Activated CD8-positive, alpha-beta memory T cell treated with anti-CD3 and anti-CD28 coated beads for 1 hour (primary cell): ENCODE measurements at places on chromosomes 11 and 22.

- no peak for DNase-seq
Measured at GRCh38 chr11:20342347-20343141, 21.0 kb upstream of the HTATIP2 start.

DNA sequence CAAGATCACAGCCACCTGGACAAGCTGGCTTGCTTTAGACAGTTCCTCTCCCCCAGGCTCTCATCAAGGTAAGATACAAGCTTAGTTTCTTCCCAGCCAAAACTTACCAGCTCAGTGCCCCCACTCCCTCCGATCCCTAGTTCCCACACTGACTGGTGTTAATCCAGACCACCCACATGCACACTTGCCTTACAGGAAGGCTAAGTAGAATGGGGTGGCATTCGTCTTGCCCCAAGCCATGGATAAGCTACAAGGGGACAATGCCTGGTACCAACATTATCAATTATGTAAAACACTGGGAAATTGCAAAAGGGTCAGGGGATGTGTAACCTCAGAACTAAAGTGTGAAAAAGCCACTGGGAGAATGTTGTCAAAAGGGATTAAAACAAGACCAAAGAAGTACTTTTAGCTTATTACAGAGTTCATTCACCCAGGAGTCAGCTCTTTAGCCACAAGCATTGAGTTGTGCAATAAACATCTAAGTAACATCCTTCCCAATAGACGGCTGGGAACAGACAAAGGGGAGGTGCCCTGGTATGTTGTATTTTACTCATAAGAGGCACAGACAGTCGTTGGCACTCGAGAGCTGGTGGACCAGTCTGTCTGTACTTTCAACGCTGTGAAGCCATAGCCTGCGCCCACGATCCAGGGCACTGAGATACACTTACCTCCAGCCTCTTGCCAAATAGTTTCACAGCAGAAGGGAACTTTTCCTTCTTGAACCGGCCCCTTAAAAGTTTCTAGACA is 1.1 kb downstream of the DHCR7 start:
- DNase-seq: no peak

DNA sequence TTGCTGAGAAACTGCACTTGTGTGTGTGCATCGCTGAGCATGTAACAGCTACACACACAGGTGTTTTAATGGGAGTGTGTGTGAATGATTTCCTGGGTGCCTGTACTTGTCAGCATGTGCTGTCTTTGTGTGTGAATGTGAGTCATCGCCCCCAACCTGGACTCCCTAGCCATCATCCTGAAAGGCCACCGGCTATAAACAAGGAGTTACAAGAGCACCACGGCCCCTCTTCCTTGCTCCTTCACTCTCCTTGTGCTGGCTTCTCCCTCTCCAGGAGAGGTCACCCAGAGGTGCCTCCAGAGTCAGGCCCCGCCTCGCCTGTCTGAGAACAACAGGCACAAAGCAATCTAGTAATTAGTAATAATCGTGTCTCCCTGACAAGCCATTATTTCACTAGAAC is 419.2 kb downstream of the BUD13 start:
- DNase-seq: no peak

GRCh38 chr11:3970108-3970507 is 114.6 kb downstream of the STIM1 start:
- DNase-seq: no peak

DNA sequence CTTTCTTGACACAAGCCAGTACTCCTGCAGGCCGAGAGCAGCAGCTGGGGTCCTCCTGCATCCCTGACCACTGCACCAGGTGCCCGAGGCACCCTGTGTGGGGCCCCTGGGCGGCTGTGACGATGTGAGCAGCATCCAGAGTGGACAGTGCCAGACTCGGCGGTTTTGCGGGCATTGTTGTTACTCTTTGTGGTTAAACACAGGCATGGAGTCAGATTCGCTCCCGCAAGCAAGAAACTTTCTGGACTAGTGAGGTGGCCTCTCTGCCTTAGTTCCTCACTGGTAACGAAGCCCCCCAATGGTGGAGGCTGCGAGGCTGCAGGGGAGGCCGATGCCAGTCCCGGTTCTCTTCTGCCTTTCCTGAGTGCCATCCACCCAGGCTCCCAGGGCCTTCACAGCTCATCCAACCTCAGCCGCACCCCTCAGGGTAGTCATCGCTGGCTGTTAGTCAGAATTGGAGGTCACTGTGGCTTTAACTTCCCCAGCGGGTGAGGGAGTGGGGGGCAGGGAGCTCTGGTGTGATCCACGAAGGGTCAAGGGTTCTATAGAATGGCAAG is 3.7 kb upstream of the CLDN5 start:
- DNase-seq: no peak

DNA sequence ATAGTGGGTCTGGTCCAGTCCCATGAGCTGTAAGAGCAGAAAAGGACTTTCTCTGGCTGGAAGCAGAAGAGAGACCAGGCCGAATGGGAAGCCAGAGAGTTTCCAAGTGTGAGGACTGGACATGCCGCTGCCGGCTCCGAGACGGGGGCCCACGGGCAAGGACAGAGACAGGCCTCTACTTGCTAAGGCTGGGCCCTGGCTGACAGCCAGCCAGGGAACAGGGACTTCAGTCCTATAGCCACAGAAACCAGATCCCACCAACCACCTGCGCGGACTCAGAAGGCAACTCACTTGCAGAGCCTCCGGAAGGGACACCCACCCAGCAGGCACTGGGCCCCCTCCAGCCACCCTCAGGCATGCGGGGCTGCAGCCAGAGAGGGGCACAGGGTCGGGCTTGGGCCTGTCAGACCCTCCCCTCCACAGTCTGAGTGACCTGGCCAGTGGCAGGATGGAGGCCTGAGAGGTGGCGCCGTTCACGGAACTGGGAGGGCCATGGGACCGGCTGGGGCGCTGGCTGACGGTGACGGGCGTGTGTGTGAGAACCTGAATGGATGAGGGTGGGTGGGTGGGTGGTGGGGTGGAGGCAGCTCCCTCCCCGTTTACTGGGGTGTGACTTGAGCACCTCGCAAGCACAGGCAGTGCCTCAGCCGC is 47.8 kb upstream of the A4GALT start:
- no peak for DNase-seq

DNA sequence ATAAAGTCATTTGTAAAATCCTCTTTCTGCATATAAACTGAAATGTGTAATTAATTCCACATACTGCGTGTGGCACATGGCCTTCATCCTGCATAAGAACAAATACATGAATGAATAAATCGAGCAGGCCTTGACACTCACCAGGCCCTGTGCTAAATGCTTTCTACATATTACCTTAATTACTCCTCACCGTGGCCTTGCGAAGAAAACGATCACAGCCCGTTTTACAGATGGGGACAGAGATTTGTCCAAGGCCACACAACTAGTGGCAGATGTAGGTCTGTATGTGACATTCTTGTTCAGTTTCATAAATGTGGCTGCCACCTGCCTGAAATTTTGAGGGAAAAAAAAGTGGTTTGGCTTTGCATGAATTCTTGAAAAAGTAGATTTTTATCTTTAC is 5.8 kb upstream of the CCND1 start:
- DNase-seq: no peak

GRCh38 chr11:64316672-64317324 is 561 bp downstream of the TRMT112 start:
- no peak for DNase-seq

DNA sequence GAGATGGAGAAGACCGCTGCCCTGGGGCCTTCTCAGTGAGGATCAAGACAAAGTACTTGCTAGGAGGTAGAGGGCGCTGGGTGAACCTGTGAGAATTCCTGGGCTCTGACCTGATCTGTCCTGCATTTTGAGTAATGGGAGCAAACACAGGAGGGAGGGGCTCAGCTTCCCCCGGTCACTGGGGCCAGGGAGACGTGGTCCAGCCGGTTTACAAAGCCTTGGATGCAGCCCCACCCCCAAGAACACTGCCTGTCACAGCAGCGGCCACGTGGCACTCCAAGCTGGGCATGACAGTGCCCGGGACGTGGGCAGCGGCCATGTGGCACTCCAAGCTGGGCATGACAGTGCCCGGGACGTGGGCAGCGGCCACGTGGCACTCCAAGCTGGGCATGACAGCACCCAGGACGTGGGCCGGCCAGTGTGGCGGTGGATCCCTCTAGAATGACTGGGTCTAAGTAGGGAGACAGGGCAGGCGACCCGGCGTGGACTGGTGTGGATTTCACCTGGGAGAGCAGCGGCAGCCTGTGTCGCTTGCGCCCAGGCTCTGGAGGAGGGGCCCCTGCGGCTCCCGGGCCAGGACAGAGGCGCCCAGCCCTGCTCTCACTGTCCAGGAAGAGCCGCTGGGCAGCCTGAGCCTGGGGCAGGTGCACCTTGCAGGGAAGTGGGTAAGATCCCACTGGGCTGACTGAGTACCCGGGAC is 2.5 kb upstream of the TTLL8 start:
- no peak for DNase-seq

GRCh38 chr11:11173316-11174025 is 179.6 kb downstream of the CSNK2A3 start:
- DNase-seq: no peak

DNA sequence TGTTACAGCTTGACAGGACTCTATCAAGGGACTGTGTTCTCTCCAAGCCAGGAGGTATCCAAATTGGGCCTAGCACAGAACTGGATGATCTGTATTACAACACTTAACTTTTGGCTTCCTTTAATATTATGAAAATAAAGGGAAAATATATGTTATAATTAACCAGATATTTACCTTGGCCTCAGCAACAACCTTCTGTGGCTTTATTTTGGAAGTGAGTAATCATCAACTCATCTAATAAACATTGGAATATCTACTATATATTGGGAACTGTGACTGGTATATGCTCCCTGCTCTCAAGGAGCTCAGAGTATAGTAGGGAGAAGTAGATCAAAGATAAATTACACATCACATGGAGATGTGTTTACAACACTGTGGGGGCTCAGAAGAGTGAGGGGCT is 352.2 kb downstream of the METTL15 start:
- no peak for DNase-seq

DNA sequence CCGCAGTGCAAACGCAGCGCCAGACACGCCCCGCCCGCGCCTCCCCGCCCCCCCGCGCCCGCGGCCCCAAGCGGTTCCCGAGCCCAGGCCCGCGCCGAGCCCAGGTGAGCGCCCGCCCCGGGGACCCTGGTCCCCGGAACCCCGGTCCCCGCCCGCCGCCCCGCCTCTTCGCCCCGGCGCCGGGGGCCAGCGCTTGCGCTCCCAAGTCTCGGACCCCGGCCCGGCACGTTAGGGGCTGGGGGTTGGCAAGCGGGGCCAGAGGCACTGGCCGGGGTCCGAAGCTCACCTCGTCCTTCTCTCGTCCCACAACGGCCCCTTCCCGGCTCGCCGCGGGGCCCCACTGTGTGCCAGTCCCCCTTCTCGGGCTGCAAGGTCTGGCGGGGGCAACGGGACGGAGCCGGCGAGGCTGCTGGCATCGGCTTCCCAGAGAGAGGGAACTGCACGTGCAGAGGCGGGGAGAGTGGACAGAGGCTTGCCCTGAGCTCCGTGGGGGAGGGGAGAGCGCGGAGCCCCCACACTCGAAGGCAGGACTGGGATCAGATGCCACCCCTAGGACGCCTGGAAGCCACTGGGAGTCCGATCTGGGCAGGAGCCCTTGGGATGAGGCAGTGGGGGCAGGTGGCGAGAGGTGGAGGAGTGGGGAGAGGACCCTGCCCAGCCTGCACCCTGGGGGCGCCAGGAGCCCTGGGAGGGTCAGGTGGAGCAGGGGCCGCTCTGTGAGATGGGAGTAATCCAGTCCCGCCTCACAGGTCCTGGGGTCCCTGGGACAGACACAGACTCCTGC is 1.8 kb upstream of the AIFM3 start:
- DNase-seq: no peak

DNA sequence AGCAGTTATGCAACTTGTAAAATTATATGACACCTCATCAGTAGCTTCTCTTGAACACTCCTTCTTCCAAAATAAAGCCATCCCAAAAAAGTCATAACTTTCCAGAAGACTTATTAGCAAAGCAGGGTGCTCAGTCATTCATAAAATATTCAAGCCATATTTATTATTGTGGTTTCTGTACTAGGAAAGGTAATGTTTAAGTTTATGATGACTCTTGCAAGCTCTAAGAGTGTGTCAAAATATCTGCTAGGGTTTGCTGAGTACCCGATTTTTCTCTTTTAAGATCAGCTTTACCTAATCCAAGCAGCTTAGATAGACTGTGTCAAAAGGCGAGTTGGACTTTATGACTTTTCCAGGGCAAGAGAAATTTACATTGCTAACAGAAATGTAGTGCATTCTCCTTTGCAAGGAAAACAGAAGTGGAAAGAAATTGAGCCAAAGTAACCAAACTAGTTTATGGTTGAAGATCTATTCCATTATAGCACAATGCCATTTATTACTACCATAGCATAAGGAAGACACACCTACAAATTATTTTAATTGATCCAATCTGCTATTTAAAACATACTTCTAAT is 98.0 kb upstream of the SOX6 start:
- DNase-seq: no peak

DNA sequence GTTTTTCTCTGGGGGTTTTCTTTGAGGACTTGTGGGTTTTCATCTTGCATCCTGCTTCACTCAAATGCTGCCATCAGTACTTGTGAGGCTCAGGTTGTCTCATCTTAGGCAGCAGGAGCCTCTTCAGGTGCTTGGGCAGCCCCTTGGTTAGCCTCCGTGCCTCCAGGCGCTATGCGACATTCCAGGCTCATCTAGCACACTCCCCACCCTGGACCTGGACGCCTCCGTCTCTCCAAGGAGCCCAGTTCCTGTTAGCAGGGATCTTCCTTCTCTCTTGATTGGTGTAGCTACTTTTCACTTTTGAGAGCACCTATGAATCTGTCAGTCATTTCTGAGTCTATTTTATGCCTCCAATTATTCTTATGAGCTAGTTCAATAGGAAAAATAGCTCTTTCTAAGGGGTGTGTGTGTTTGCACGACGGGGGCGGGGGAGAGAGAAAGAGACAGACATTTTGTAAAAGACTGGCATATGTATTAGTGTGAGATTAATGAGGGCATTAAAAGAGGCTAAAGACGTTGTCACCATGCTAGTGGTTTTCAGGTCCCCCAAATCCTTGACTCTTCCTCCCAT is 7.8 kb downstream of the TUBA8 start:
- DNase-seq: no peak

GRCh38 chr11:72475381-72475780 is 41.0 kb upstream of the CLPB start:
- no peak for DNase-seq

DNA sequence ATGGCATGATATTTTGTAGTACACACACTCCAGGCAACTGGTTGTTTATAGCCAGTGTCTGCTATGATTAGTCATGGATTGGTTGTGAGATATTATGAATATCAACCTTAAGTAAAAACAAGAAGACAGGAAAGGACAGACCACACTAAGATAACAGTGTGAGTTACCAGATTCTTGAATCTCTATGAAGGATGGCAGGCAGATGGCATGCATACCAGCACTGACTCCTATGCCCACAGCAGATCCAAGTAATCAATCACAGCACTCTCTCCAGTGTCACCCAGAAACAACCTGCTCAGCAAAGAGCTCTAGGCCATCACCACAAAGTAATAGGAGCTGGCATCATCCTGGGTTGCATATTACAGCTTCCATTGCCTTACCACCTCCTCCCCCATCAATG is 116.6 kb downstream of the GALNT18 start:
- DNase-seq: no peak

GRCh38 chr22:43506487-43506886 is 94.7 kb downstream of the MPPED1 start:
- DNase-seq: no peak

- no peak for DNase-seq
Measured at GRCh38 chr22:44529827-44530523, 31.9 kb upstream of the RTL6 start.
